ENCODE measurements at places on chromosomes 5 and 9.

DNA sequence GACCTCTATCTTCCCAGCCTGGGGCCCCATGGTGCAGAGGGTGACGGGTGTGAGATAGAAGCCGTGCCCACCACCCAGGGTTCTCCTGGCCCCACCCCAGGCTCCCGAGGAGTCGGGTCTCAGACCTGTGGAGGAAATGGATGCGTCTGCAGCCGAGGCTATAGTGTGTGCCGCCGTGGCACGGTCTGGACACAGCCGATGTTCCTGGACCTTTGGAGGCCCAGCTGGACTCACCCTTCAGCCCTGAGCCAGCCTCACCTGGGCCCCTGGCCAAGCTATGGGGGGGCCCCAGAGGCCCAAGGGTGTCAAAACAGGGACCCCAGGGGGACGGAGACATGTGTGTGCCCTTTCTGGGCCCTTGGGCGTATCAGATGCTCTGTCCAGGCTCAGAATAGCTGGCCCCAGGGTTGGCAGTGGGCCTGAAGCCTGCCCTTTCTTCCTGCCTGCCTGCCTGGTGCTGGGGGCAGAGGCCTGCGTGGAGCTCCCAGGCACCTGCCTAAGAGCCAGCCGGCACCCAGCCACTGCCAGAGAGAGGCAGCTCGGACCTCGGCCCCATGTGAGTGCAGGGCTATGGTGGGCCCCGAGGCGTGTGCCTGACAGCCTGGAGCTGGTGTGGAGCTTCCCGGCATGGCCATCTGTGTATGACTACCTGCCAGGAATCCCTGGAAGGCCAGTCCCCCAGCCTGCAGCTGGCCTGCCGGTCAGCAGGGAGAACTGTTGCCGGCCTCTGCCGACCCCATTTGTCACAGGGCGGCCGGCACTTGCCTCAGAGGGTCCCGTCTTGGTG is 41.8 kb downstream of the KCNT1 start:
- no peak for DNase-seq

- DNase-seq, result no peak
Observed at GRCh38 chr9:86036555-86036954, 62.8 kb downstream of the GOLM1 start.

DNA sequence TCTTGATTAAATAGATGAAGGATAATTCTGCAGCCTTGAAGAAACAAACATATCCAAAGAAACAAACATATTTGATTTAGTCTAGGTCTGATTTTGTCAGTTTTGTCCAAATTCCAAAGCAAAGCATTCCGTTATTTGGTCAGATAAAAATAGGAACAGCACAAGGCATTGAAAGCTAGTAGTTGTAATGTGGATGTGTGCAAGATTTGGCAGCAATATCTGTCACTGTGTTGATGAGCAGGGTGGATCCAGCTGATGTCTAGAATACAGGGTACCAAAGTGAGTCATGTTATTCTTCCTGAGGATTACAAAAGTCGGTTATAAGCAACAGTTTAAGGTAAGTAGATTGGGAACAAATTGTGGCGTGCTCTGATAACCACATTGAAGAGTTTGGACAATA is 69.3 kb upstream of the PLPPR1 start:
- no peak for DNase-seq

- no peak for DNase-seq
Observed at GRCh38 chr9:35306283-35306682, 144.5 kb downstream of the UNC13B start.

- no peak for DNase-seq
Observed at GRCh38 chr5:150665044-150665443, 4.0 kb downstream of the MYOZ3 start.

DNA sequence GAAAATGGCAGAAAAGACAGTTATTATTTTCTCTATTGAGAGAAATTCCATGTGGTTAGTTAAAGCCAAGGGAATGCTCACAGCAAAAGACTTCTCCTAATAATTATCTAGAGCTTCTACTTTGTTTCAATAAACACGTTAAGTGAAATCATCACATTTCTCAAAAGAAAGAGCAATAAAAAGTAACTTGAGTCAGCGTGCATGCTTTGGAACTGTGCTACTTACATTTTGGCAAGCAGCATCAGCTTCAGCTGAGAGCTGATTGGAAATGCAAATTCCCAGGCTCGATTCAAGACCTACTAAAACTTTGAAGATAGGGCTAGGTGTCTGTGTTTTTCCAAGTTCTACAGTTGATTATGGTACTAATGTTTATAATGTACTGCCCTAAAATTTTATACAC is 132.1 kb downstream of the CDH18 start:
- no peak for DNase-seq

DNA sequence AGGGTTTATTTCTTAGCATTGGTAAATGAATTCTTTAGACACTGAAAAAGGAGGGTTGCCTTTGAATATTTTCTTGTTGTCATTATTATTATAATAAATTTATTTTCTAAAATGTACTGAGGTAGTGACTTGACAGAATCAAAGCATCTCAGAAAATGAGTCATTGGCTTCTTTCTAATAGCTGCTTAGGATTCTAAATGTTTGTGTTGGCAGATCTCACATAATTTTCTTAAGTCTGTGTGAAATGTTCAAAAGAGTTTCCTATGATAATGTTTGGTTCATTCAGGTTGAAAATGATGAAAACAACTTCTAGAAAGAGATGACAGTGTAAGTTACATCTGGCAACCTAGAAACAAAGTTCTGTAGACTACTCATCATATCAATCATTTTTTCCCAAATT is 69.7 kb downstream of the SH3GL2 start:
- DNase-seq, result no peak
